ENCODE measurements at places on chromosomes 2 and 18. TPM values are rescaled to one million over a fixed set of nuclear protein-coding genes. Genes with fewer than 3 reads are reported as not detected.

DNA sequence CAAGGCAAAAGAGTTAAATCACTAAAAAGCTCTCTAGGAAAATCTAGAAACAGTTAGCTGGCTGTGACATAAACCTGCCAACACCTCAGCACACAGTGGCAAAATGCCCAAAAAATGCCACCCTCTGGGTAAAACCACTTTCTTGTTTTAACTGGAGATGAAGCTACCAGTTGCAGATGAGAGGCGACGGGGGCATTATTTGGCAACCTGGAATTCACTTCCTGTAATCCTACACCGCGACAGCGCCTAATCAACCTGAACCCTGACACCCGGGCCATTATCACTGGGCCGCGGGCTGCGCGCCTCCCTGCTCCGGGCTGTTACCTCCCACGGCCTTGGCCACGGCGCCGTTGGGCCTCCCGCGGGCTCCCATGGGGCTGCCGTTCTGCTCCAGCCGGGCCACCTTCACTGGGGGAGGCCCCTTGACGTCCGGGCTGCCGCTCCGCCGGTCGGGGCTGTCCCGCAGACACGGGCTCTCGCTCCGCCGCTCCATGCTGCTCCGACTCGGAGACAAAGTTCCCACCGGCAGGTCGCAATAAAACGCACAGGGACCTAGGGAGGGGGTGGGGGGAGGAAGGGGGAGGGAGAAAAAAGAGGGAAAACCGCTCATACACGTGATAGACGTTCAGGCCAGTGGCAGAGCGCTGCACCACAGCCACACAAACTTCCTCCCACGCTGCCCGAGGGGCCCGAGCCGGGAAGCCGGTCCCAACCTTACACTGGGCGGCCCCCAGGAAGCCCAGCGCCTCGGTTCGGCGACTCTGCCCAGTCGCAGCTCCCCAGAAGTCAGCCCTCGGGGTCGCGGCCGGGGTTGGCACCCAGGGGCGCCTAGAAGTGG lies 2.0 kb downstream of the SATB2 start:
- DNase-seq = no peak

DNA sequence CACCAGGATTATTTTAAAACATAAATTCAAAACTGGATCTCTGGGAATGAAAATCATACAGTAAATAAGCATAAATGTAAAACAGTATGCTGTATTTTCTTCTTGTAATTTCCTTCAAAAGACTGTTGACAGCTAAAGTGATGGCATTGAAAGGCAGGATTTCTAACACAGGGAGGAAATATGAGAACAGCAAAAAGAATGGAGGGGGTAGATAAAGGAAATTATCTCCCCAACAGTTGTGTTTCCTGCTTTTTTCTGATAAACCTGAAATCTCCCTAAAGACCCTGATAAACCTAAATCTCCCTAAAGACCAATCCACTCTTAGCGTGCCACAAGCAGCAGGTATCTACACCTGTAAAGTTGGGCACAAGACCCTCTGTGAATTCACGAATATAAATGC lies 50.8 kb downstream of the PIAS2 start:
- DNase-seq = no peak

Gene SFT2D3
- 7.6 TPM for total RNA-seq

GRCh38 chr2:98472961-98473746 lies 28.5 kb downstream of the INPP4A start:
- DNase-seq = no peak

DNA sequence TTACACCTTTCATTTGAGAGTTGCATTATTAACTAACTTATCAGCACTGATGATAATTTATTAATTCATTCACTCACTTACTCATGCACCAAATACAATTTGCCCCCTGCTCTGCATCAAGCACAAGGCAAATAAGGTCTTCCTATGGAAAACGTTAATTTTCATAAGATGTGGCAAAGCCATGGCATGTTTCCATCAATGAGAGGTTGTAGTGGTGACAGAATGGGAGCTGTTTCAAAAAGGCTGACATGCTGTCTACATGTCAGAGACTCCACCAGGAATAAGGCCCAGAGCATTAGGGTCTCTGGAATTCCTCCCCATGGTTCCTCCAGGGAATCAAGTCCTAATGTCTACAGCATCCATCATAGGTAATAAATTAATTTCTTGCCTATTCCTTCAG lies 978.8 kb downstream of the TMEM182 start:
- DNase-seq = no peak

- DNase-seq = no peak
Measured at GRCh38 chr18:56200381-56200911, 437.9 kb downstream of the TXNL1 start.

Gene DNER
- not detected for total RNA-seq

GRCh38 chr18:7623681-7624080 lies 56.6 kb downstream of the PTPRM start:
- DNase-seq = no peak

DNA sequence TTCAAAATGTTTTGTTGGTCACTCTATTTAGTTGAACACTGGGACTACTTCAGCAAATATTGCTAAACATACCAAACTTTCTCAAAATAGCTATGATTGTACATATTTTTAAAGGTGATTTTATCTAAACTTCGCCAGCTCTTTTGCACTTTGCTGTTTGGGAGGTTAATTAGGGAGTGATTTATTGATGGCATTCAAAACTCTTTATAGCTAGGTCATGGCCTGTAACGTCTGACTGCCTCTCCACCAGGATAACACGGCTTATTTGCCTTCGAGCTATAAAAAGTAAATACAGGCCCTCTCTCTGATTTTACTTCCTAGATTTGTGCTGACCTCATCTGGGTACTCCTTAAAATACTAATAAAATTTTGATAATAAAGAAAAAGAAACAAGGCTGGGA lies 931.9 kb downstream of the DCDC2C start:
- DNase-seq = no peak

DNA sequence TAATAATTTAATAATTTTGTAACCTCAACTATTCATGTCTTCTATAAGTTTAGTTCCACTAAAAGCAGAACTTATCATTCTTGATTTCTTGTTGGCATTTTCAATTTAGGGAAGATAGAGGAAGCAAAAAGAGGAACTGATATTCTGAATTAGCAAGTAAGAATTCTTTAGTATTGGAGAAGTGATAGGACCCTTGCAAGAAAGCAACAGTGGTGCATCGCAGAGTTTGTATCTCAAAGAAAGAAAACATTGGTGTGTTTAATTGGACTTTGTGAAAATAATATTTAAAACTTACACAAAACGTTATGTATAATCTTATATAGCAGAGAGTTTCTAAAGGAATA lies 36.5 kb upstream of the TNFRSF11A start:
- DNase-seq = no peak

DNA sequence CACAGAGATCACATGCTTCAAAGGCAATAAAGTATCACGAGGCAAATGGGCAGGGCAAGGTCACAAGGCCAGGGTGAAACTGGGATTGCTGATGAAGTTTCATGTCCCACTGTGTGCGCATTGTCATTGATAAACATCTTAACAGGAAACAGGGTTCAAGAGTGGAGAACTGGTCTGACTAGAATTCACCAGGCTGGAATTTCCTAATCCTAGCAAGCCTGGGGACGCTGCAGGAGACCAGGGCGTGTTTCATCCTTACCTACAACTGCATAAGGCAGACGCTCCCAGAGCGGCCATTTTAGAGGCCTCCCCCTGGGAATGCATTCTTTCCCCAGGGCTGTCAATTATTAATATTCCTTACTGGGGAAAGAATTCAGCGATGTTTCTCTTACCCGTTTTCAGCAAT lies 33.2 kb downstream of the PTPN4 start:
- no peak for DNase-seq

- DNase-seq = no peak
Measured at GRCh38 chr2:226461981-226462380, 337.6 kb downstream of the IRS1 start.

Gene SLC38A11
- total RNA-seq = not detected

Gene APCDD1
- total RNA-seq = not detected

Gene SETBP1
- 1.6 TPM for total RNA-seq

- no peak for DNase-seq
Measured at GRCh38 chr18:4276953-4277585, 178.0 kb downstream of the DLGAP1 start.

- no peak for DNase-seq
Measured at GRCh38 chr2:229087843-229088516, 183.1 kb downstream of the PID1 start.

GRCh38 chr2:203898657-203899056 lies 31.1 kb downstream of the CTLA4 start:
- no peak for DNase-seq

- no peak for DNase-seq
Measured at GRCh38 chr2:237546876-237547395, 19.4 kb upstream of the PRLH start.

- no peak for DNase-seq
Measured at GRCh38 chr2:128258218-128258617, 60.5 kb downstream of the HS6ST1 start.

DNA sequence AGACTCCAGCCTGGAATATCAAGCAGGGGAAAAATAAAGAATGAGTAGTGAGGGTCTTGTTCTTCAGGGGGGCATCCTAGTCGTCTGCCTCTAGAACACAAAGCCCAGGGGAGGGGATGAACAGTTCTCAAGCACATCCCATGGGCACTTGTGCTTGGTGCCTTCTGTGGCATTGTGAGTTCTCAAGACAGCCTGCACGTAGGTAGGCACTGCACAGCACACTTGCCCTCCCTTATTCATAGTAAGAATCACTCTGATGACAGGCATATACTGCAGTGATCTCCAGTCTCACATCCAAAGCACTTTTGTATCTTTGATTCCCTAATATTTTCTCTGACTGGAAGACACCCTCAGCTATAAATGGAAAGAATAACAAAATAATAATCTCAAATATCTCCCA lies 104.7 kb upstream of the CNGA3 start:
- no peak for DNase-seq

- no peak for DNase-seq
Measured at GRCh38 chr18:67265464-67266245, 250.9 kb downstream of the DSEL start.

Gene POTEC
- not detected for total RNA-seq

DNA sequence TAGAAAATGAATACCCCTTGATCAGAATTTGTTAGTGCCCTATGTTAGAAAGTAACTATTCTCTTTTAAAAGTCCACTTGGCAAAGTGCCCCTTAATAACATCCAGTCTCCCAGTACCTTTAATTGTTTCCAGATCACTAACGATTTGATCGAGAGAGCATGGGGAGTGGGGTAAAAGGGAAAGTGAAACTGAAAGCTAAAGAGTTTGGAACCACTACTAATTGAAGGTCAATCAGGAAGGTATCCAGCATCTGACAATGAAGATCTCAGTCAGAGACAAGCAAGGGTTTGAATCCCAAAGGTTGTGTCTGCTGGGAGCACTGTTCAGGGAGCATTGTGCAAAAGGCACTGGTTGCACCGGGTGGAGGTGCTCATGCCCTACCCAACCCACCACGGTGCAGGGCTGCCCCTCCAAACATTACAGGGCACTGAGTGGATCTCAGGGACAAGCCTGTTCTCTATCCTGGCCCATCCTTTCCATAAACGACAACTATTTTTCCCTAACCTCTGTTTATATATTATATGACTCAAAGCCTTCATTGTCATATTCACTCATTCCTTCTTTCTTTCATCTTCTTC lies 14.6 kb upstream of the RIT2 start:
- DNase-seq = peak; percentile 0

GRCh38 chr2:141611981-141612380 lies 518.8 kb downstream of the LRP1B start:
- no peak for DNase-seq

Gene TSPYL6
- total RNA-seq = not detected

Gene MC5R
- total RNA-seq = not detected
